ENCODE measurements at places on chromosomes 13 and 19.
A peak's percentile ranks its signal among the peaks of the same experiment; 100 is the strongest.

DNA sequence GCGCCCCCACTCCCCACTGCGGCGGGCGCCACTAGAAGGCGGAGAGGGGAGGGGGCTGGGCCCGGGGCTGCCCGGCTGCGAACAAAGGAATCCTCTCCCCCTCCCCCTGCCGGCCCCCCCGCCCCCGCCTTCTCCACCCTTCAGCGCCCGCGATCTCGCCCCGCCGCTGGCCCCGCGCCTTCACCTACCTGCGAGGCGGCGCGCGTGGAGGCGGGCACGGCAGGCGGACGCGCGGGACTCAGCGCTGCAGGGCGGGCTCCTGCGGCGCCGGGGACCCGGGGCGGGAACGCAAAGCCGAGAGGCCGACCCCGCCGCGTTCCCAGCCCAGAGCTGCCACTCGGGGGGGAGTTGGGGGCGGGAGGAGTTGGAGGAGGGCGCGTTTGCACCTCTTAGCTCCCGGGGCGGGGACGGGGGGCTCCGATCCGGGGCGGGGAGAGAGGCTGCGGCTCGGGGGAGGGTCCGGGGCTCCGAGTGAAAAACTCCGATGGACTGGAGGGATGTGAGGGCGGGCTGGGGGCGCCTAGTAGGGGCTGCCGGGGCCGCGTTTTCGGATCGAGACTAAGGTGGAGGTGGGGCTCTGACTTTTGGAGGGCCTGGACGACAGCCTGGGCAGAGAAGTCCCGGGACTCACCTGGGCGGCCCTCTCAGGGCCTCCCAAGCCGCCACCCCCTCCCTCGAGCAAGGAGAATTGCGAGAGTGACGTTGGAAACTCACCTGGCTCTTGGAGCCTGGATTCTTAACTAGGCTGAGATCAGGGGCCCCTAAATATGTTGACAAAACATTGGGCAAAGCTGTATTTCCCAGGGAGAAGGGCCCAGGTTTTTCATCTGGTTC is at the start of gene FBN3:
Gene FBN3, minus strand, starts transcription at position 332 of the 834 bp plus-strand sequence. CDS start 2,112 bp downstream, outside the sequence.
- DNase-seq, result no peak

- no peak for DNase-seq
These were observed 514 bp upstream of the ARGLU1 start for GRCh38 chr13:106568299-106569003.

- DNase-seq, result no peak
These were observed 20.3 kb upstream of the GGACT start for GRCh38 chr13:100608906-100609305.

GRCh38 chr13:30037766-30038165 is 187.3 kb upstream of the UBL3 start:
- no peak for DNase-seq

DNA sequence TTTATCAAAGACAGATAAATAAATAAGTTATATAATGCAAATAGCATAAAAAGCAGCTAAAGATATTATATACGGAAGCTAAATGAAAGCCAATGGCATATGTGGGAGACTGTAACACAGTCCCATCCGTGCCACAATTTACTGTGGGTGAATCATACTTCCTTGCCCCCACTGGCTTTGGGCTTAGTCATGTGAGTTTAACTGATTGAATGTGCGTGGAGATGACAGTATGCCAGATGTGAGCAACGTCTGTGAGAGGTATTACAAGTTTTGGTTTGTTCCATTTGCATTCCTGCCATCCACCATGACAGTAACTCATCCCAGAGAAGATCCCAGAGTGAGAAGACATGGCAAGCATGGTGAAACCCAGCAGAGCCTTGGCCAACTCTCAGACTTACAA is 340.0 kb downstream of the SUCLA2 start:
- DNase-seq, result peak; percentile 50

- no peak for DNase-seq
These were observed 160.8 kb upstream of the SERP2 start for GRCh38 chr13:44212633-44213396.

- DNase-seq, result peak; percentile 38
These were observed 2.8 kb downstream of the MAMSTR start for GRCh38 chr19:48716562-48717291.

DNA sequence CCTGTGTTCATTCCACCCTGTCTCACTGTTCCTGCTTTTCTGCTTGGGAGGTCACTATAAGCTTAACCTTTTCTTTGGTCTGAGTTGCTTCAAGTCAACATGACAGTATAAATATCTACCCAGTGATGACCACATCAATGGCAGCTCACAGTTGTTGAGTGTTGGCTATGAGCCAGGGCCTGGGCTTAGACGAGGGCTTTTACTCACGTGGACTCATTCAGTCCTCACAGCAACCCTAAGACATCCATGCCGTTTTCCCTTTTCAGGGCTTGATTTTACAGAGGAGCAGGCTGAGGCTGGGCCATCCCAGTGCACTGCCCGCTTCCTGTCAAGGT is 10.2 kb upstream of the CCDC97 start:
- peak; percentile 81 for DNase-seq

- DNase-seq, result no peak
These were observed 105.0 kb downstream of the RAB20 start for GRCh38 chr13:110456550-110456949.

- no peak for DNase-seq
These were observed 2.9 kb downstream of the CILP2 start for GRCh38 chr19:19540715-19541515.

DNA sequence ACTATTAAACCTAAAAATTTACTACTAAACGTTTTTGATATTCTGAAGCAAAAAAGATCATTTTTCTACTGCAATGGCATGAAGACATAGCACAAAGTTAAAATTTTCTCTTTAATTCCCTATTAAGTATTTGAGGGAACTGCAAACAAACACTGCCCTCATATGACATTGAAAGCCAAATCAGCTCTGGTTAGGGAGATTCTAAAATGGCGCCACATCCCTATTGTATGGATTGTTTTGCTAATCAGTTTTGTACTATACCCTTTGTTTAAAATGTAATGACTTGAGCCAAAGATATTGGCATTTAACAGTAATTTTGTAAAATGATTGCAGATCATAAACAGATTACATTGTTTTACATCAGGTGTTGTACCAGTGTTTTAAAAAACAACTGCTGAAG is 65.8 kb downstream of the FLT1 start:
- no peak for DNase-seq

- DNase-seq, result no peak
These were observed 7.1 kb upstream of the EPN1 start for GRCh38 chr19:55667958-55668357.

GRCh38 chr13:100596516-100596915 is 7.9 kb upstream of the GGACT start:
- DNase-seq, result no peak

DNA sequence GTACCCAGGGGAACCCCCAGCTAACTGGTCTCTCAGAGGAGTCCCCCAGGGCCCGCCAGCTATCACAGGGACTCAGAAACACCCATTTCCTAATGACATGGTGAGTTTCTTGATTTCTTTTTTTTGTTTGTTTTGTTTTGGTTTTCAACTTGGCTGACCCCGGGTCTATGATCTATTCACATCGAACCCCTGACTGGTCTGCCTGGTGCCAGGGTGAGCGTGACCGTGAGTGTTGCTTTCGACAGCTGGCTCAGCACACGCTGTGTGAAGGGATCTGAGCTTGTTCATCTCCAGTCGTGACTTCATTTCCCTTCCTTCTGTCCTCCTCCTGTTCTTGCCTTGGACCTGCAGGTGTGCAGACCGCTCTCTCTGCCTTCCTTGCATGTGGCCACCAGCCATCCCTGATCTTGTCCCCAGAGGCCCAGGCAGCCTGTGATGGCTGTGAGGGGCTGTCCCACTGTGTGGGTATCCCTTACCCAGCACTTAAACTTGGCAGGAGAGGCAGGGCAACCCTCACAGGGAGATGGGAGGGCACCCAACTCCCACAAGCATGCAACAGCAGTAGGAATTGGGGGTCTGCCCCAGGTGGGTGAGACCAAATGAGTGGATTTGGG is 26.2 kb downstream of the TMEM161A start:
- DNase-seq, result no peak

- DNase-seq, result peak; percentile 96
These were observed 708 bp upstream of the ERCC1 start for GRCh38 chr19:45424191-45425058.

GRCh38 chr13:91572439-91572838 is 174.0 kb downstream of the GPC5 start:
- DNase-seq, result no peak

GRCh38 chr13:51675385-51675784 is 91.1 kb downstream of the WDFY2 start:
- no peak for DNase-seq

DNA sequence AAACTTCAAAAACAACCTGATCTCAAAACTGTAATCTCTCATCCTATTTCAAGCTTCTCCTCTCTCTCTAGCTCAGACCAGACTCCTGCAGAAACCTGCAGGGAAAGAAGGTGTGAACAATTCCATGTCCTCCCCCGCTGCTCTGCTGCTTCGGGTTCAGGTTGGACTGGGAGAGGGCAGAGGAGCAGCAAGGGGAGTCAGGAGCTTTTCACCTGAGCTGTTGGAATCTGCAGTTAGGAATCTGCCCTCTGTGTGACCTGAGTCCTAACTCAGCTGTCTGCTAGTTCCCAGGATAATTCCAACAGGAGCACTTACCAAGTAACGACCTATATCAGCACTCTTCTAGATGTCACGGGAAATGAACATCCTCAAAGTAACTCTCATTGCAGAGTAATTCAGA is 118.3 kb downstream of the DNAJC15 start:
- DNase-seq, result no peak

GRCh38 chr13:105805892-105806627 is 729.4 kb downstream of the EFNB2 start:
- DNase-seq, result no peak

DNA sequence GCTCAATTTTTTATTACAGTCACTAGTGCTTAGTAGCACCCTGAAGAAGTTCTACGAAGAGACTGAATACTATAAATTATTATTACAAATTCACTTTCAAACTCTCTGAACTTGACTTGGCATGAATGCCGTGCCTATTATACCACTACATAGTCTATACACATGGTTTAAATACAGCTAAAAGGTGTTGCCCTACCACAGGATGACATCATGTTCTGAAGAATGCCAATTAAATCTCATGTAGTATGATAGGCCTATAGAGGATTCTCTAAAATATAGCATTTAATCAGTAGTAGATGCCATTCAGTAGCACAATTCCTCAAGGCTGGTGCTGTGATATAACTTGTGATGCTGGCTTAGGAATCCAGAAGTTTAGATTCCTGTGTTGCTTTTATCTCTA is 16.7 kb upstream of the POSTN start:
- no peak for DNase-seq

- DNase-seq, result no peak
These were observed 2.0 kb downstream of the MTUS2 start for GRCh38 chr13:28822151-28822550.

DNA sequence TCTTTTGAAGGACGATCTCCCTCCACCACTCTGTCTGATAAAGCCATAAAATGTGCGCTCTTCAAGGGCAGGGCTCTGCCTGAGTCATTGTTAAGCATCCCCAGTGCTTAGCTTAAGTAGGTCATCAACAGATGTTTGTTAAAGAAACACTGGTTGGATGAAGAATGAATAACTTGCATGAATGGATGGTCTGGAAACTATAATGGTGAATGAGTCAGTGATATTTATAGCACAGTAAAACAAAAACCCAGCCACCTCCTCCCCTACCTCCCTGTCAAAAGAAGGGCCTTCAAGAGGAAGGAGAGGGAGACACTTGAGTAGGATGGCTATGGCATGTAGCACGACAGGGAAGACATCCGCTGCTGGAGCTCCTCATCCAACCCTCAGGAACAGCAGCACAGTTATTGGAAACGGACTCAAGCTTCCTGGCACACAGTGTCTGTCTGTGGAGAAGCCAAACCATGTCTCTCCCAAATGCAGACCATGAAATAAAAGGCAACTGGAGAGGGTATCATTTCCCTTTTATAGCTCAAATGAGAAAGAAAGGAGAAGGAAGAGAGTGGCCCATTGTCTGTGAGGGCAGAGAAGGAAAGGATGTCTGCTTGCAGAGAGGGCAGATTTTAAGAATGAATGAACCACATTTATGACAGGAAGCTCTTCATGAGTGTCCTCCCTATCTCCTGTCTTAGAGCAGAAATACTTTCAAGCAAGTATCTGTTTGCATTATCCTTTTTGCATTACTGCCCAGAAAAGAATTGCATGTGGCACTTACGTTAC is 183.5 kb upstream of the UBL3 start:
- DNase-seq, result peak; percentile 96

DNA sequence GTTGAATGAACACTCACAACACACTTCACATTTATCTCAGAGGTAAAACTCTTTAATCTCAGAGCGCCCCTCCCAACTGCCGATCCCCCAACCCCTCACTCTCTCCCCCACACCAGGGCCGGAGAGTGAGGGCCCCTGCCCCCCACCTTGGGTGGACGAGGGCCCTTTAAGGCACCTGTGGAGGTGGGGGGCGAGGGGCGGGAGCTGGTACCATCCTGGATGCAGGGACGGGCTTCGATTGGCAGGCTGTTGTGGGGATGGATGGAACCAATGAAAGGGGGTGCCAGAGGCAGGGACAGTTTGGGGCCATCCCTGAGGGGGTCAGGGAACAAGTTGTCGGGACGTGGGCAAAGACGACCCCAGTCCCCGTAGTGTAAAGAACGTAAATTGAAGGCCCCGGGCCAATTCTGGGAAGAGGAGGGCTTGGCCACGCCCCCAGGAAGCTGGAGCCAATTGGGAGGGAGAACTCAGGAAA is 1.7 kb upstream of the PNKP start:
- DNase-seq, result no peak

- DNase-seq, result peak; percentile 17
These were observed 62.3 kb downstream of the ZNF627 start for GRCh38 chr19:11659612-11660011.

GRCh38 chr13:77337159-77337558 is 10.3 kb upstream of the MYCBP2 start:
- no peak for DNase-seq

- DNase-seq, result no peak
These were observed 529.9 kb downstream of the SLITRK1 start for GRCh38 chr13:83352391-83352790.

GRCh38 chr13:108003626-108004025 is 211.7 kb downstream of the LIG4 start:
- no peak for DNase-seq

GRCh38 chr19:32022731-32023563 is 322.5 kb upstream of the ZNF507 start:
- no peak for DNase-seq

- no peak for DNase-seq
These were observed 7.6 kb downstream of the SIGLECL1 start for GRCh38 chr19:51258165-51259160.

GRCh38 chr19:55491546-55492360 is 3.5 kb downstream of the SSC5D start:
- DNase-seq, result no peak

DNA sequence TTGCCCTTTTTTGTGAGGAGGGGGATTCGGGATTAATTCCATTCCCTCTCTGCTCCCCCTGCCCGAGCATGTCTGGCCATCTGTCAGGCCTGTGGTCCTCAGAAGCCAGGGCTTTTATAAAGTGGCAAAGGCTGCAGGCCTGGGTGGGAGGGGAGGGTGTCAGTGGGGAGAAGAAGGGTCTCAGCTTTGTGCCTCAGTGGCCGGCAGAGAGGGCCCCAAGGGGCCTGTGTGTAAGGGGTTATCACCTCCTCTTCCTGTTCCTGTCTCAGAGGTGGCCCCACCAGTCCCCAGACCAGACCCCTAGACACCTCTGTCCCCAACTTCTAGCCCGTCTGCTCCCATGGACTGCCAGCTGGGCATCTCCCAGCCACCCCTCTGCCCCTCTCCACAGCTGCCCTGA is 3.4 kb upstream of the NUMBL start:
- no peak for DNase-seq

- DNase-seq, result no peak
These were observed 5.7 kb downstream of the POU2F2 start for GRCh38 chr19:42126574-42126973.

GRCh38 chr19:16457195-16457953 is 14.4 kb downstream of the EPS15L1 start:
- no peak for DNase-seq
